ENCODE measurements at places on chromosomes 7 and 10. TPM values are rescaled to one million over a fixed set of nuclear protein-coding genes. Genes with fewer than 3 reads are reported as not detected.

The LIPJ gene
- total RNA-seq, result not detected

The SPDYE2B gene
- not detected for total RNA-seq

The LRRC4 gene
- total RNA-seq, result 1.5 TPM

The INA gene
- 1.3 TPM for total RNA-seq

The LMOD2 gene
- total RNA-seq, result not detected

The DNTT gene
- not detected for total RNA-seq

The LDB3 gene
- total RNA-seq, result 0.51 TPM

The ANXA8L1 gene
- total RNA-seq, result not detected

The OR6V1 gene
- total RNA-seq, result not detected

The UNC5B gene
- 5.2 TPM for total RNA-seq

The DGKI gene
- total RNA-seq, result 1.2 TPM

The EPO gene
- total RNA-seq, result not detected

The PRKRIP1 gene
- 20.3 TPM for total RNA-seq

The CTAGE4 gene
- not detected for total RNA-seq

The A1CF gene
- total RNA-seq, result not detected

The GDF10 gene
- total RNA-seq, result not detected

The MYPN gene
- 74.2 TPM for total RNA-seq

The CH25H gene
- not detected for total RNA-seq

The COL26A1 gene
- total RNA-seq, result not detected

The JAKMIP3 gene
- total RNA-seq, result 0.17 TPM

The SORCS1 gene
- total RNA-seq, result 0.10 TPM

The AS3MT gene
- total RNA-seq, result 1.8 TPM

The SFTPA1 gene
- not detected for total RNA-seq

The CASP7 gene
- total RNA-seq, result 18.8 TPM

The HTR7 gene
- total RNA-seq, result 0.21 TPM

The CLDN12 gene
- total RNA-seq, result 48.0 TPM

The AKR1C2 gene
- total RNA-seq, result 0.90 TPM

The GPR37 gene
- total RNA-seq, result not detected

The FAM131B gene
- total RNA-seq, result 1.2 TPM

The ABCB4 gene
- total RNA-seq, result 0.06 TPM

The SNX10 gene
- not detected for total RNA-seq

The LBX1 gene
- not detected for total RNA-seq

The SLC39A12 gene
- total RNA-seq, result not detected

The SPDYE11 gene
- total RNA-seq, result not detected

The TRIL gene
- total RNA-seq, result 0.08 TPM

The LRGUK gene
- total RNA-seq, result 0.32 TPM

The PTF1A gene
- not detected for total RNA-seq

The EVX1 gene
- not detected for total RNA-seq

The CLEC2L gene
- total RNA-seq, result not detected

The SLF2 gene
- total RNA-seq, result 23.2 TPM

The FAM237B gene
- not detected for total RNA-seq

The FXYD4 gene
- total RNA-seq, result not detected

The SUGCT gene
- total RNA-seq, result 9.6 TPM

The ZFAND4 gene
- total RNA-seq, result 2.5 TPM

The COL13A1 gene
- total RNA-seq, result 33.5 TPM

The FAM25C gene
- total RNA-seq, result not detected

The MACC1 gene
- not detected for total RNA-seq

The PON3 gene
- total RNA-seq, result not detected

The TMEM72 gene
- not detected for total RNA-seq

The CYP3A7 gene
- total RNA-seq, result not detected

The CDK1 gene
- total RNA-seq, result 40.4 TPM

The AGAP4 gene
- total RNA-seq, result 3.5 TPM

The RPEL1 gene
- total RNA-seq, result not detected

The FAM13C gene
- total RNA-seq, result not detected

The ATXN7L1 gene
- total RNA-seq, result 9.2 TPM

The CDNF gene
- 1.3 TPM for total RNA-seq

The GIMAP5 gene
- total RNA-seq, result not detected

The GRID1 gene
- total RNA-seq, result not detected

The TAS2R41 gene
- total RNA-seq, result not detected

Measured in HFFc6 (cell line).